Thoracic aorta (tissue), 2 donors: ENCODE measurements at places on chromosomes 4 and X.

GRCh38 chr4:152936446-152937335 is 568 bp downstream of the FHDC1 start:
- DNase-seq = no peak

- DNase-seq = no peak
Measured at GRCh38 chr4:101972791-101973190, 182.3 kb downstream of the BANK1 start.

- no peak for DNase-seq
Measured at GRCh38 chr4:12270546-12270945, 841.9 kb upstream of the HS3ST1 start.

- no peak for DNase-seq
Measured at GRCh38 chrX:110251961-110252360, 65.9 kb downstream of the AMMECR1 start.

DNA sequence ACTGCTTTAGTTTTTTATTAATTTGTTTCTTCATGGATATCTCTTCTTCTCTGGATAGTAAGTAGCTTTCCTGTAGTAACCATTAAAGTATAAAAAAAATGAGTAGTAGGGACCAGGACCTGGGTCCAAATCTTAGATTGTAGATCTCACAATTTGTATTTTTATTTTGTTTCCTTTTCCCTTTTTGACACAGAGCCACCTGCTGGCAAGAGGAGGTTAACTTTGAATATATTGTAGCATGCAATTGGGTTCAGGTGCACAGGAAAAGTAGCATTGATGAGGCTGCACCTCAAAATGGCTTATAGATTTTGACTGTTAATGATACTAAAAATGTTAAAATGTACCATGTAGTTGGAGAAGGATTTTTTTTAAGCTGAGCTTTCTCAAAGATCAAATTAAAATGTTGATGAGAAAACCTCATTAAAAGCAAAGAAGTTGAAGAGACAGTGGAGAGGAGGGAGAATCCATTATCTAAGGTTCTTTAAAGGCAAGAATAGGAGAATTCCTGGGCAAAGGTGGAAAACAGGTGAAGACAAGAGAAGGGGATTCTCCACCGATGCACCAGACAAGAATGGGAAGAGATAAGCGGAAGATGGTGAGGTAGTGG is 48.3 kb upstream of the HPGDS start:
- no peak for DNase-seq

DNA sequence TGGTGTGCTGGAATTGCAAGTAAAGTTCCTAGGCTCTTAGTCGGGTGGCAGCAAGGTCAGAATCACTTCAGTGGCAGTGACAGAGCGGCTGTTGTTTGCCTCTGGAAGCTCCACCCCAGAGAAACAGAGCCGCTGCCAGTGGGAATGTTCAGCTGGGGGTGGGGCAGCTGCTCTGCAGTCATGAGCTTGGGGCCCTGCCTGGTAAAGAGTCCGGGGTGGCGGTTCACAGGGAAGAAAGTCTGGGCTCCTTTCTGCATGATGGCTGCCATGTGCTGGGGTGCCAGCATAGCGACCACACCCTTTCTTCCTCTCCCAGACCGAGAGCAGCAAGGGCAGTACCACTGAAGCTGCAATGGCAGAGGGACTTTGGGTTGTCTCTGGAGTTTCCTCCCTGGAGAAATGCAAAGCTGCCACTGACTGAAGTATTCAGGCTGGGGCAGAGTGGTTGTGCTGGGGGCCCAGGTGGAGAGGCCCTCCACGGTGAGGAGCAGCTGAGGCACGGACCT is 108.8 kb upstream of the CENPE start:
- DNase-seq = no peak
